ENCODE measurements at places on chromosomes 5 and 9.
A peak's percentile ranks its signal among the peaks of the same experiment; 100 is the strongest.

GRCh38 chr9:80400624-80401230 is 829.0 kb downstream of the TLE4 start:
- DNase-seq: no peak

DNA sequence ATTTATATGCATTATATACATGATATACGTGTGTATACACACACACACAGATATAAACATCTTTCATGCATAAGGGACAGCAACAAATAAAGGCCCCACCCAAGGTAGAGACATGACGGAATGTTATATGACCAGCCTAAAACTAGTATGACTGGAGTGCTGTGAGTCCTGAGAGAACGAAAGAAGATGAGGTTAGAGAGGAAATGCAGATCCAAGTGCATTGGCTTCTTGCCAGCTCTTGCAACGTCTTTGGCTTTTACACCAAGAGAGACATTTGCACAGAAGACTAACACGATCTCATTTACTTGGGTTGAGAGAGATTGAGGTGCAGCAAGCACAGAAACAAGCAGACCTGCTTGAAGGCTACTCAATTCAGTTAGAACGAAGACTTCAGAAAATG is 23.0 kb downstream of the CDH10 start:
- DNase-seq: peak; percentile 54

DNA sequence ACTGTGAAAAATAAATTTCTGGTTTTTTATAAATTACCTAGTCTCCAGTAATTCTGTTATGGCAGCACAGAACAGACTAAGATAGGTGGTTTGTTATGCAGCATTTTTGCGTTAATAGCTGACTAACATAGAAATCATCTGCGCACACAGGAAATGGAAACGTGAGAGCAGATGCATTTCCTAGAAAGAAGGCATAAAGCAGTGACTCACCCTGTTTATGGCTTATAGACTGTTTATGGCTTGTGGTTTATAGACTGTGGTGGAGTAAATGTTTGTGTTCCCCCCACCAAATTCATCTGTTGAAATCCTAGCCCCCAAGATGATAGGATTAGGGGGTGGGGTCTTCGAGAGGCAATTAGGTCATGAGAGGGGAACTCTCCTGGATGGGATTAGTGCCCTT is 18.3 kb upstream of the OSMR start:
- DNase-seq: peak; percentile 69

DNA sequence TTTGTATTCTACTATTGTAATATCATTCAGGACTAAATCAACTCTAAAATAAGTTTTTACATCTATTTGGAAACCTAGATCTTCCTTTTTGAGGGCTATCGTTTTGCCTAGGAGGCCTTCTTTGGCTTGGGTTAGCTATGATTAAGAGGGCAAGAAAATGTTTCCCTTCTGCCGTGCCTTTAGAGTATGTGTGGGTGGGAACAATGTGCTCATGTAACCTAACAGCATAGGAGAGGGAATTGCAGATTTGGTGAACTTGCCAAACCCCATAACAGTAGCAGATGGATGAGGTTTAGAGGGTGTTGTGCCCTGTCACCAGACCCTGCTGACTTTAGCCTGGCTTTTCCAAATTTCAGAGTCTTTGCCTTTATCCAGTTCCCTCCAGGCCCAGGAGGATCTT is 339.0 kb downstream of the ADGRV1 start:
- no peak for DNase-seq

DNA sequence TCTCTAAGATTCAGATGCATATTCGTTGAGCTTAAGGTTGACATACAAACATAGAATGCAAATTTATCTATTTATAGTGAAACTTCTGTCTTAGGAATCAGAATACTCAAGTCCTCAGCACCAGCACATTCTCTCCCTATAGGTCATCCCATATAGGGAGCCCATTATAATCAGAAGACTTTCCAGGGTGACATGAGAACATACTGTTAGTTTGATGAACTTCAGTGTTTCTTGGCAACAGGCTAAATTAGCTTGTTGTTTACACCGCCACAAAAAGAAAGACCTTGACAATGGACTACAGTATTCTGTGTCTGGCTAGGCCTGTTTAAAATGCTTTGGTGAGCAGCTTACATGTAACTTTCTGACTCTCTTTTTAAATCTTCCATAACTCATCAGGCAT is 104.2 kb downstream of the TAF11L14 start:
- no peak for DNase-seq

DNA sequence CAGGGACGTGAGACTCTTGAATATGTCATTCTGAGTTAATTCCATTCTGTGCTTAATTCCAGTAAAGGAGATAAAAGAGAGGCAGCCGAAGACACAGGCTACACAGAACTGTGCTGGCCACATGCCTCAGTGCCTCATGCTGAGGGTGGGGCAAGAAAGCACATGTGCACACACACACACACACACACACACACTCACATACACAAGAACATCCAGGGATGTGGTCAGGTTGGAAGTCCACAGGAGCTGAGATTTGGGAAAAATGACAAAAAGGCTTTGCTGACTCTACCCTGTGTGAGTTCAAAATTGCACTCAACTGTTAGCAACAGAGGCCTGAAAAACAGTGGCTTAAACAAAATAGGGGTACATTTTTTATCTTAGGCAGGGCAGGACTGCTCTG is 40.5 kb downstream of the ALG2 start:
- no peak for DNase-seq

DNA sequence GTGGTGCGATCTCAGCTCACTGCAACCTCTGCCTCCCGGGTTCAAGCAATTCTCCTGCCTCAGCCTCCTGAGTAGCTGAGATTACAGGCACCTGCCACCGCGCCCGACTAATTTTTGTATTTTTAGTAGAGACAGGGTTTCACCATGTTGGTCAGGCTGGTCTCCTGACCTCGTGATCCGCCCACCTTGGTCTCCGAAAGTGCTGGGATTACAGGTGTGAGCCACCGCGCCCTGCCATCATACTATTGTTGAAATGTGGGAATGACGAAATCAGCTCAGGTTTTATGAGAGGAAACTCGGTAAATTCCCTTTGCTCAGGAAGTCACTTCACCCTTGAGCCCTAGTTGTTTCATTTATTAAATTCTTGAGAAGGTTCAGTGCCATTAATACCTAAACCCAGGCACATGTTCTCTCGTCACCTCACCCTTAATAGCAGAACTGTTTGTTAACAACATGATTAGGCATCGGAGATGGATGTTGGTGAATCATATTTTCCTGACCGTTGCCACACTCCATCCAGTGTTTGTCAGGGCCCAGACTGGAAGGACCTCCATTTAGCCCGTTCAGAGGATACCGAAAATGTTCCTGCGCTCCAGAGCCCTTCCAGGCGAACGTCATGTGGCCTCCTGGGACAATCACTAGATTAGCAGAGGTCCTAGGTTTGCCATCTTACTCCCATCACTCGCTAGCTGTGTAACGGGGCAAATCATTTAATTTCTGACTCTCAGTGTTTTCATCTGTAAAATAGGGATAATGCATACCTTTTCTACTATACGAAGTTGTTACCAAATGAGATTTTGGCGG is 20.0 kb upstream of the CREBRF start:
- no peak for DNase-seq

- DNase-seq: no peak
Observed at GRCh38 chr9:95137587-95138145, 179.8 kb downstream of the FANCC start.

DNA sequence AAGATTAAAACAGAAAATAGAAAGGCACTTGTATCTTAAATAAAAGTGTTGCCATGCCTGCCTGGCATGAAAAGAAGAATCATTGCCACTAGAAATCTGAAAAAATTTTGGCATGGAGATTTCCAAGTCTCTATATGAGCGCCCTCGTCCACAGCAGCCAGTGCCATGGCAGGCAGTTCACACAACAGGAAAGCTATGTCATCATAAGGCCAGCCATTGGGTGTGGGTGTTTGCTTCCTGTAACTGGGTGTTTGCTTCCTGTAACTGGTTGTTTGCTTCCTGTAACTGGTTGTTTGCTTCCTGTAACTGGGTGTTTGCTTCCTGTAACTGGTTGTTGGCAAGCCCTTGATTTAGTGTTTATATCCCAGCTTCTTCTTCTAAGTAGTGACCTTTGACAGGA is 446.7 kb downstream of the IRX1 start:
- DNase-seq: no peak

- DNase-seq: no peak
Observed at GRCh38 chr5:6820851-6821479, 107.7 kb downstream of the TENT4A start.
